ENCODE measurements at places on chromosomes 2 and 18.
A peak's percentile ranks its signal among the peaks of the same experiment; 100 is the strongest.

DNA sequence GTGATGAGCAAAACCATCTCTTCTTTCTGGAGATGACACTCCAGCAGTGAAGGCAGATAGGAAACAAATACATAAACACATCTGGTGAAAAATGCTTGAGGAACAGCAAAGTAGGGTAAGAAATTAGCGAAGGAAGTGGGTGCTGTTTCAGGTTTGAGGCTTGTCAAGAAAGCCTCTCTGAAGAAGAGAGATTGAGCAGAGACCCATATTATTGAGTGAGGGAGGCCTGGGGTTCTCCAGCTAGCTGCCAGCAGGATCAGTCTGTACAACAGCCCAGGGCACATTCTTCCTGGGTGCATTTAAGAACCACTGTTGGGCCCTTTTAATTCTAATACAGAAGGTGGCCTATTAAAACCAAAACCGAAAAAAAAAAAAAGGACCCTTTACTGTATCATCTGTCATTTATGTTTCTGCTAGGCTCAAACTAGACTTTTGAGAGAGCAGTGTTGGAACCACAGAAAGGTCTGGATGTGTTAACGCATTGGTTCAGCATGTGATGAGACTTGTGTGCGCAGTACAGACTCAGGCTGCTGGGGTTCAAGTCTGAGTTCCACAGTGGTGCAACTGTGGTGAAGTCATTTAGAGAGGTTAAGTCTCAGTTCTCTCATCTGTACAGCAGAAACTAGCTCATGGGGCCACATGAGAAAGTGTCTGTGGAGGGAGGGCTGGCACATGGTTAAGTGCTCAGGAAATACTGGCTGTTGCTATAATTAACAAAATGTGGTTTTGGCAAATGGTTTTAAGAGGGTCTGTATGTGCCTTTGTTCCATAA, 28.9 kb downstream of the MGAT5 start:
- no peak for DNase-seq

DNA sequence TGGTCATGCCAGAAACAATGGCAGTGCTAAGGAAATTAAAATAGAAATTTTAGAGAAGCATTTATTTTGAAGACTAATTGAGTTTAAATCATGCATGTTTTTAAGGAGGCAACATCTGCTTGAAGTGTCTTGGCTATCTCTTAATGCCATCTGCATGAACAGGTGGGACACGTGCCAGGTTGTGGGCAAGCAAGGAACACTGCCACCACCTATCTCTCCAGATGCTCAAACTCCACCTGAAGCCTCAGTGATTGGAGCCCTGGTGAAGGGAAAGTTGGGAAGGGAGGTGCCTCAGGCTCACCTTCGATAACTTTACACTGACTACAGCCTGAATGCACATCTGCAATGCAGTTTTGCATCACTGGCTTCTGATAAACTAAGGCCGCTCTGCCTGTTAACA, 91.5 kb downstream of the TPGS2 start:
- no peak for DNase-seq

GRCh38 chr2:27795868-27796277, 24.4 kb downstream of the MRPL33 start:
- no peak for DNase-seq

GRCh38 chr2:167524786-167525185, 636.5 kb downstream of the XIRP2 start:
- DNase-seq = no peak

DNA sequence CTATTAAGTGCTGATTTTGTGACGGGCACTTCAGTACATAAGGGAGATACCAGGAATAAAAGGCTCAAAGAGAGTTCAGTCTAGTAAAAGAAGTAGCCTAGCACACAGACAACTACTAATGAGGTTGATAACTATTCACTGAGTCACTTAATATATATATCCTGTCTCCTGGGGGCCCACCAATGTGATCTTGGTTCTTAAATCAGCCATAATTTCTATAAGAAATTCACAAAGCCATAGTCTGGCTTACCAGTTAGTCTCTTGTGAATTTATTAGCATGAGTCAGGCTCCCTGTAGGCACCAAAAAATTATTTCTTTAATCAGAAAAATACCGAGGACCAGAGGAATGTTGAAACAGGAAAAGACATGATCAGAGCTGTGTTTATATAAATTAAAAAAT, 10.4 kb downstream of the KCNE4 start:
- no peak for DNase-seq

GRCh38 chr2:105486762-105487141, 87.9 kb upstream of the FHL2 start:
- peak; percentile 68 for DNase-seq

- DNase-seq = no peak
Observed at GRCh38 chr18:31646332-31647126, 37.9 kb downstream of the B4GALT6 start.

- no peak for DNase-seq
Observed at GRCh38 chr2:240705204-240705791, 13.6 kb downstream of the AQP12A start.

- no peak for DNase-seq
Observed at GRCh38 chr2:20615068-20615465, 35.8 kb downstream of the HS1BP3 start.

DNA sequence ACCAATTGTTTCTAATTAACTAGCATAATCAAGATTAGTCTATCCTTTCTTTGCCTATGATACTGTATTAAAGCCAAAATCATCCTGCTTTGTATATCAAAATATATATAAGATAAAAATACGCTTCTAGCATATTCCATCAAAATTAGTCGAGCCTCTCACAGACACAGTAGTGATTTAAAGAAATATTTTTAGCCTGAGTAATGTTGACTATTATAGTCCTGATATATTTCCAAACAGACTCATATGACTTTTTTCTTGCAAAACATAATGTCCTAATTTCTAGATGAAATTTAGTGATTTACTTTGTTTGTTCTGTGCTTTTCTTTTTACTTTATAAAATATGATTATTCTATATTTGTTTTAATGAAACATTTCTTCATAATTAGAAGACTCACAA, 30.9 kb downstream of the FAP start:
- DNase-seq = no peak

DNA sequence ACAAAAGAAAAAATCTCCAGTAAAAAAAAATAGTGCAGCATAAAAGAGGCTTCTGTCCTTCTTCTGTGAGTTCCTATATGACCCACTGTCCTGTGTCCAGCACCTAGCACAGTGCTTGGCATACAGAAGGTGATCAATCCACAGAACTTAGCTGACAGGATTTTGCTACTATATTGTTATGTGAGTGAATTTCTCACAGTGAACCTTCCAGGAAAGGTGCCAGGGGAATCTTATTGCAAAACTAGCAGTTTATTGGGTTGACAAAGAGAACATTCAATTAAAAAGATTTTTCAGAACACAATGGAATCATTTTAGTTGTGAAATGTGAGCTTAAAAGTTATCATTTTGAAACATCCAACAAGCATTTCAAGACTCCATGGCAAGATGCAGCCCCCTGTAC, 12.4 kb upstream of the TRIB2 start:
- no peak for DNase-seq

DNA sequence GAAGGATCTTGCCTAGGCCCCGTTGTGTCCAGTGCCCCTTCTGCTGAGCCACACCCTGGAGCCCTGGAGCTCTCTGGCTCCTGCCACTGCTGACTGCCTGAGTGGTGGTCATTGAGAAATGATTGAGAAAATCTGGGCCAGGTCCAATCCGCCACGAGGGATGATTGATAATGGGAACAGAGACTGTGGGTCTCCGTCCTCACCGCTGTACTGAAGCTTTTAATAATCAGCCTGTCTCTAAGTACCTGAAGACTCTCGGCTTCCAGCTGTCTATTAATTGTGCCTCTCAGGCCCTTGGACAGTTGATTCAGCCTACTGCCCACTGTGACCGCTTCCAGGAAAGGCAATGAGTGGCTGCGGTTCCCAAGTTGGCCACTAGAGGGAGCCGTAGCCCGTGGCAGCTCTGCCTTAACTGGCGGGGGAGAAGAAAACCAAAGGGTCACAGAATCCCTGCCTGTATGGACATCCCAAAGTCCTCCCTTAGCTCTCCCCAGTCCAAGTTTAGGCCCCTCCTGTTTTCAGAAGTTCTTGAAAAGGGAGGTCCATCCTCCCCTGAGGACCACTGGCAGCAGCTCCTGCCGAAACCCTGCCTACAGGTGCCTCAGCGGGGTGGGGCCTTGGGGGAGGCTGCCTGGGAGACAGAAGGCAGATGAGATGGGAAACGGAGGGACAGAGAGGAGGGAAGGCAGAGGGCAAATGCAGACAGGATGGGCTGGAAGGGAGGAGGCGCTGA, 213.6 kb downstream of the TNS1 start:
- peak; percentile 53 for DNase-seq

DNA sequence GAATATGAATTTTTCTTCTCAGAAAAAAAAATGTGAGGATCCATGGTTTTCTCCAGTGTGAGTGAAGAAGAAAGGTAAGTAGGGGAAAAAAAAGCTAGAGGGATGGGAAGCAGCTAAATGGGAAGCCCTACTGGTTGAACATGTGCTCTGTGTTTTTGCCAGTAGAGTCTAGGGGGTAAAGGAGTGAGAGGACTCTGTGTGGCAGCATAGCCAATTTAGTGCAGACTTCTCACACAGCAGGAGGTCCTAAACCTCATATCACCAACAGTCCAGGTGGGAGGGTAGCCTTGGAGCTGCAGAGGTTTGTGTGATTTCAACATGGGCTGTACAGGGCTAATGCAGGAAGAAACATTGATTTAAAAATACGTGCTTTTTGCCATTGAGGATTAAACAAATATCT, 334.5 kb upstream of the SPHKAP start:
- no peak for DNase-seq

- DNase-seq = no peak
Observed at GRCh38 chr2:66866331-66867062, 431.6 kb downstream of the MEIS1 start.

DNA sequence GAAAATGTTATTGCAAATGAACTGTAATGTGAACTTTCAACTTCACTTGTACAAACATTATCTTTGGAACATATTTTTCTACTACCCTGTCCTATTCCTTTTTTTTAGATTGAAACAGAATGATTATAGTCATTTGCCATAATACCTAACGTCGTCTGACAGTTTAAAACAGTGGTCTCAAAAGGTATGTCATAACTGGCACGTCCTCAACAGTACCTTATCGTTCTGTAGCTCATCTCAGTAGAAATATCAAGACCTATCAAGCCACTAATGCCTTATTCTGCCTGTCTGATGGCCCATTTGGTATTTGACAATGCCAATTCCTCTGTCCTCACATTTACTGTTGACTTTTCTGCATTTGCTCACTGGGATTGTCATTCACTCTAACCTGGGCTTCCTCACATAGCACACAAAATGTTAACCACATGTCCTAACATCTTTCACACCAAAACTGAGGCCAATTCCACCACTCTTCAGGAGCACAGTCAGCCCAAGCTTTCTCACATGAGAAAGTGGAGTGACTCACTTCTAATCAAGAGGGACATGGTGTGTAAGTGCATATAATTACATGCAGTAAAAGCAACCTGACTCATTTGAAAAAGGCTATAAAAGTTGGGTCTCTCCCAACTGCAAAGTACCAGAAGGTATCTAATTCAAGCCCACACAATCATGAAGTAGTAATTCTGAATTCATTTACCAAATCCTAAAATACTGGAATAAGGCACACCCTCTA, 34.8 kb downstream of the DNER start:
- DNase-seq = peak; percentile 38

GRCh38 chr2:82657106-82657505, 1802.0 kb downstream of the SUCLG1 start:
- no peak for DNase-seq
